ENCODE measurements at places on chromosomes 3 and 15. TPM values are rescaled to one million over a fixed set of nuclear protein-coding genes. Genes with fewer than 3 reads are reported as not detected.

ANKUB1 gene
- total RNA-seq = 0.36 TPM

- DNase-seq = no peak
Measured at GRCh38 chr3:5666455-5666854, 478.9 kb downstream of the EDEM1 start.

SEMA7A gene
- total RNA-seq = 18.1 TPM

MINAR1 gene
- 17.7 TPM for total RNA-seq

ASB14 gene
- total RNA-seq = 0.27 TPM

DNA sequence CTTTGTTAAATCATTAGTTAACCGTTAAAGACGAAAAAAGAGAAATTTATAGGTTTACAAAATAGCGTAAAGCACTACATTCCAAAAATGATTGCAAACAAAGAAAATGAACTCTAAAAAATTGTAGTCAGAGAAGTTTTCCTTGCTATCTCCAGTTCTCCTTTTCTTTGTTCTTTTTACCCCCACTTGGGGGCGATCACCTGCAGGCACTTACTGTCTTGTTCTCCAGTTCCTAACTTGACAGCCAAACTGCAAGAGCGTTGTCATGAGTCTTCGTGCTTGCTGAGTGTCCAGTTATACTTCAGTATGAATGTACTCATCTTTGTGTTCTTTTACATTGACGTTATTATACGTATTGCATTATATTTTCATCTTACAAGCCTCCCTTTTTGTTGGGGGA is 54.5 kb downstream of the CHD2 start:
- DNase-seq = no peak

DNA sequence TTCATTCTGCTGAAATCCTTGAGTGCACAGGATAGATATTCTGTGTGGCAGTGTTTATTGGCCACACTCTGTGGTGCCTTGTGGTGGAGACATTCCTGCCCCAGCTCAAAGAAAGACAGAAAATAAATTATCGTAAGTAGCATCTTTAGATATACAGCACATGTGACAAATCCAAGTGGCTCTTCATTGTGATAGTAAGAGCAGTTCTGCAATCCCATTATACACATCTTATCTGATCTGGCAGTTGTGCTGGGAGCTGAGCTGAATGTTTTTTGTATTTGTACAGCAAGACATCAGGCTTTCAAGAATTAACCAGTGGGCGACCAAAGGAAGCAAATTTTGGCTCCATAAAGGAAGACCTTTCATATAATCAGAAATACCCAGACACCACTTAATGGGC is 235.3 kb upstream of the MRPL3 start:
- no peak for DNase-seq

GRAMD1C gene
- 11.6 TPM for total RNA-seq

DNA sequence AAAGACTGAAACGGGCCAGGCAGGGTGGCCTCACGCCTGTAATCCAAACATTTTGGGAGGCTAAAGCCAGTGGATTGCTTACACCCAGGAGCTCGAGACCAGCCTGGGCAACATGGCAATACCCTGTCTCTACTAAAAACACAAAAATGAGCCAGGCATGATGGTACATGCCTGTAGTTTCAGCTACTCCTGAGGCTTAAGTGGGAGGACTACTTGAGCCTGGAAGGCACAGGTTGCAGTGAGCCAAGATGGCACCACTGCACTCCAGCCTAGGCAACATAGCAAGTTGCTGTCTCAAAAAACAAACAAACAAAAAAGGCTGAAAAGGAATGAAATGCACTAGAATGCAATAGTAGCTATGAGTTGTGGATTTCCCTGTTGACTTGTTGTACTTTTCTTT is 94.7 kb downstream of the STAG1 start:
- DNase-seq = no peak

DNA sequence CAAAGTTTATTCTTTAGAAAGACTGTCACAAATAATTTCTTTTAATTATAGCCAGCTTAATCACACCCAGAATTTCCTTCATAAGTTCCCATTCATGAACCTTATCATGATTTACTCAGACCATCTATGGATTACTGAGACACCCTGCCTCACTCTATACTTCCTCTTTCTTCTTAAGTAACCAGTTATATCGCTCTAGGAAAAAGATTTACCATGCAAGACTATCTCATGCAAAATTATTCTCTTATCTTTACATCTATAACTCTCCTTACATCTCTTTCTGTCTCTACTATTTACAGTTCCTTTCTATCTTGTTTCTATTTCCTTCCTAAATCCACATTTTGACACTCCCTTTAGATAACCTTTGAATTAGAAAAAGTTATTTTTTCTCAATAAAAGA is 316.8 kb downstream of the POLQ start:
- no peak for DNase-seq

GRCh38 chr3:144332868-144333267 is 361.2 kb downstream of the DIPK2A start:
- DNase-seq = no peak

CCDC71 gene
- total RNA-seq = 14.4 TPM

DNA sequence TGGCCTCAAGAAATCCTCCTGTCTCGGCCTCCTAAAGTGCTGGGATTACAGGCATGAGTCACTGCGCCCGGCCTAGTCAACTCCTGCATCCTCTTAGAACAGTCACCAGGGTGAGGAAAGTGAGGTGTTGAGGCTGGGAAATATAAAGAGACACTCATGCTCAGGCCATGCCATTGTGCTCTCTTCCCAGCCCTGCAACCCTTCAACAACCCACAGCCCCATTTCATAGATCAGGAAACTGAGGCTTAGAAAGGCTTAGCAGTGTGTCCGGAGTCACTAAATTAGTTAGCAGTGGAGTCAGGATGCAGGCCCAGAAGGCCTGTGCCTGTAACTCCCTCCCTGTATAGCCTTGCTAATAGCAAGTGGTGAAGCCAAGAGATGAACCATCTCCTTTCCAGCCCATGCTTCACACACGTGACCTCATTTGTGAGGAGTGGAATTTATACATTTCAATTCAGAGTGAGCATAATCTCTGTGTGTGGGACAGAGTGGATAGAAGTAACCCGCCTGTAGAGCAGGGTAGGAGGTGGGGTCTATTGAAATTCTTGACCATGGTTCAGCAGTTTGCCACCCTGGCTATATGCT is 51.7 kb upstream of the USP3 start:
- DNase-seq = no peak

EFCC1 gene
- total RNA-seq = 1.6 TPM

LEO1 gene
- 30.4 TPM for total RNA-seq

TM4SF4 gene
- not detected for total RNA-seq

- DNase-seq = no peak
Measured at GRCh38 chr15:86165265-86166211, 85.9 kb downstream of the AGBL1 start.

GRCh38 chr3:133208184-133208583 is 170.0 kb downstream of the TMEM108 start:
- DNase-seq = no peak

DNA sequence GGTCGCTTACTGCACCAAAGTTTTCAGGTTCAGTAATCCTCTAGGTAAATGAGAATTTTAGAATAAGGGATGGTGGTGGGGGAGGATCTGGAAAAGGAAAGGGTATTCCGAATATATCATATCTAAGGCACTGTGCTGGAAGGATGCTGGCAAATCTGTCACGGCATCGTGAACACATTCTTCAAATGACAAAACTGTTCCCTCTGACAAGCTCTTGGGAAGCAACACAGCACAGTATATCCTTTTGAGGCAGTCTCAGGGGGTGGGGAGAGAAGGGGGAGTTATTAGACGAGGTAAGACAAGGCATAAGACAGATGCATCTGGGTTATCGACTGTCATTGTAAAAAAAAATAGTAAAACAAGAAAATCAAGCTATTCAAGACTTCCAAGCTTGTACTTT is 289.6 kb upstream of the LRRN1 start:
- no peak for DNase-seq

DNA sequence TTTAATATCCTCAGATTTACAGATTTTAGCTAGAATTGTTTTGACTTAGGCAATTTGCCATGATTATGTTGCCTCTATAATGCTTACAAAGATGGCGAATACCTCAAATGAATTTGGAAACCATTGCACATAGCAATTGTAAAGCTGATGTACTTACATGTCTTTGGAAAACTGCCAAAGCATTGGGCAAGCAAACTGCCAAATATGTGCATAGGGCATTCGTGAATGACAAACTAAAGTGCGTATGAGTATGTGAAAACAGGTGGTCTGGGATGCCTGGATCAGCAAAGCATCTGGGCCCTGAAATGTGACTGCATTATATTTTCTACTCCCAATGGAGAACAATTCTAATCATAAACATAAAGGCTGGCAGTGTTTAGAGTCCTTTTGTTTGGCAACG is 445.3 kb upstream of the ROBO1 start:
- DNase-seq = no peak

GRCh38 chr15:69660658-69661405 is 208.2 kb downstream of the RPLP1 start:
- no peak for DNase-seq

- no peak for DNase-seq
Measured at GRCh38 chr3:187064210-187065115, 74.8 kb downstream of the RPL39L start.

DNA sequence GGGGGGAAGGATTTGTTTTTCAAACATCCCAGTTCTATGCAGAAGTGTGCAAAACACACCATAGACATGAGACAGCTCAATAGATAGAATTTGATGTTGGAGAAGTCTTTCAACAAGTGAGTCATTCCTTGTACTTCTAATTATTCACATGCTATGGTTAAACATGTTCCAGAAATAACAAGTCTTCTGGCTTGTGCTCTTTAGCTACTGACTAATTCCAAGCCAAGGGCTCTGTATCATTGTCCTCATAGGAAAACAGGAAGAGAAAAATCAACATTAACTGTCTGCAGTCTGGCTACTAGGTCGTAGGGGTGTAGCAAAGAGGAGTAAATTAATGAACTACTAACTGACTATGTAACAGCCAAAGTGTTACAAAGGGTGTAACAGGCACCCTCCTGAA is 25.8 kb downstream of the LDHAL6B start:
- no peak for DNase-seq

DNA sequence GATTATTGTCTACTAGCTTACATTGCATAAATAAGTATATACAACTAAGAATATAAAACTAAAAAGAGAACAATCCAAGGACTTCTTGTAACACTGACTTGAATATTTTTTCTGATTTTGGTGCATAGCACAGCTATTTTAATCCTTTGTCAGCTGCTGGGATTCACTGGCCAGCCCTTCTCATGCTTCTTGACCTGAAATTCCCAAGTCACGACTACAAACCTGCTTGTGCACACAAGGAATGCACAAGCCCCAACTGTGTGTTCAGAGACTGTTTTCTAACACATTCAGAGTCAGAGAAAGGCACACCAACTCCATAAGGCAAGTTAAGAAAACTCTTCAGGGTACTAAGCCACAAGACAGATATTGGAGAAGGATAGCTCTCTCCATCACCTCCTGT is 80.9 kb downstream of the TNIK start:
- DNase-seq = no peak

IQSEC1 gene
- total RNA-seq = 27.2 TPM

DNA sequence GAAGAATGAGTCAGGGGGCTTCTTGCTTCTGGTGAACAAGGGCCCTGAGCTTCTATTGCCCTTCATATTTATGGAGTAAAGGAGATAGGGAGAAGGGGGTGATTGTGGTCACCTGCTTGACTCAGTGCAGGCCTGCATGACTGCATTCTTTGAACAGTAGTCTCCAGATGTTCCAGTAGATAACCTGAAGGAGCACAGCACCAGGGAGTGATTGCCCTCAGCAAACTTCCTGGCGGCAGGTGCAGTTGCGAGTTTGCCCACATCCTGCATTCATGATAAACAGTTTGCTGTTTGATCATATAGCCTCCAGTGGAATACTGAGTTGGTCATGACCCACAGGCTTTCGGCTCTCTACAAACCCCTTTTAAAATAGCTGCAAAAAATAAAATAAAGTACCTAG is 1632.7 kb downstream of the OTOL1 start:
- DNase-seq = no peak

DNA sequence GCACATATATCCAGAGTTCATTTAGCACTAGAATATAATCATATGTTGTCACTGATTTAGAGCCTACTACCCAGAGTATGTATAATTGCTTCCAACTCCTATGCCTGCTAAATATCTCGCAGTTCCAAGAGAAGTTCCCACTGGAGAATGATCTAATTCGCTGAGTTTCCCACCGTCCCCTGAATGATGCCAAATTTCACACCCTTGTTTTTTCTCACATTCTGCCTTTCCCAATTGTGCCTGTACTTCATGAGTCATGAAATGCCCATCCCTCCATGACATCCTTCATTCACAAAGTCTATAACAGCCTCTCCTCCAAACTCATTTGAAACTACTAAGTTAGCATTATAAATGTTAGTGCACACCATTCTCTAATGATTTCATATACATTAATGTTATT is 177.2 kb downstream of the CBLB start:
- DNase-seq = no peak

DNA sequence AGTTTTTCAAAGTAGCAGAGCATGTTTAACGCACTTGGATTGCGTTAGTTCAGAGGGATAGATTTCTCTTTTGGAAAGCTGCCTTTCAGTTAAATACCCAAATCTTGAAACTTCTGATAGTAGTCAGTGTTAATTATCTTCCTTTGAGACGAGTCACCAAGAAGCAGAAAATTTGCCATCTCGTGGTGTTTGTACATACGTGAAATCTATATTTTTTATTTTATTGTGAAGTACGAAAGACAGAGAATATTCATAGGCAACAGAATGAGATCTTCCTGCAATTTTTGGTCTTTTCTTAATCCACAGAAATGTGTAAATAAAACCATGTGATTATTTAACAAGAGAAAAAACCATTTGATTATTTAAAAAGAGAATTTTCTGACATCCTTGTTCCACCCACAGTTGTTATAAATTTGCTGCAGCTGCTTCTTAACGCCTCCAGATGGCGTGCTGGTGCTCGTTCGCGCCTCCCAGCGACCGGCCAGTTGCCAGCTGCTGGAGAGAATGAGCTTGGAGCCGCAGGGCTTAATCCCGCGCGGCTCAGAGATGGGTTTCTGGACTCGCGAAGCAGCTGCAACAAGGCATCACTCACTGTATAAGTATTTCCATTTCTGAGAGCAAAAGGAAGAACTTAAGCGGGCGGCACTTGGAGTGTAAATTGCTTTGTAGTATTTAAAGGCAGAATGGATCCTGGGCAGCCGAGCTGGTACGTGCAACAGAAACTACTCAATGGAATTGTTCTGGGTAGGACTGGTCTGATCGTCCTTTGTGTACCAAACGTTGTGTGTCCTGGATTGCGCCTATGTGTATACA is 10.5 kb upstream of the SLITRK3 start:
- peak; percentile 53 for DNase-seq

- DNase-seq = no peak
Measured at GRCh38 chr3:172675441-172676193, 35.2 kb downstream of the NCEH1 start.
